Stimulated activated CD4-positive, alpha-beta T cell treated with anti-CD3 and anti-CD28 coated beads, Interleukin-15, amount 100 ng/mL, for 1 hour (primary cell): ENCODE measurements at places on chromosomes 13 and 19.

DNA sequence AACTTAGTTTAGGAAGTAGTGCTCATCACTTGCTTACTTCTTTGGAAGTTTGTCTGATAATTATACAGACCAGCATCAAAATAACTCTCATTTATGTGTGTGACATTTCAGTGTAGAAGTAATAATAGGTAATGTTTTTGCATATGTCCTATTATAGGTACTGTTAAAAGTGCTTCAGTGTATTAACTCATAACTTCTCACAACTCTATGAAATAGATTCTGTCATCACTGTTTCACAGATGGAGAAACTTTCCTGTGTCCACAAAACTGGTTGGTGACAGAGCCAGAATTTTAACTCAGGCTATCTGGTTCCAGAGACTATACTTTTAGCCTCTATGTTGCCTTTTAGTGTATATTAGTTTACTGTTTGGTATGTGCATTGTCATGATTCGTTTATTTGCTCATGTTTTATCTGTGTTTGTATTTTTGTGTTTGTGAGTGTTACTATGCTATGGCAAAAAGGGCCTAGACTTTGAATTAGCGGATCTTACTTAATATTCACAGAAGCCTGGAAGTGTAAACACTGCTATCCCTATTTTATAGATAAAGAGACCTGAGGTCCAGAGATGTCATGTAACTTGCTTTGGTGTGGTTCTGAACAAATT is 12.7 kb downstream of the LPAR6 start:
- DNase-seq, result no peak

GRCh38 chr13:32203221-32203620 is 111.9 kb downstream of the ZAR1L start:
- no peak for DNase-seq

GRCh38 chr13:84208246-84208910 is 326.1 kb upstream of the SLITRK1 start:
- no peak for DNase-seq

DNA sequence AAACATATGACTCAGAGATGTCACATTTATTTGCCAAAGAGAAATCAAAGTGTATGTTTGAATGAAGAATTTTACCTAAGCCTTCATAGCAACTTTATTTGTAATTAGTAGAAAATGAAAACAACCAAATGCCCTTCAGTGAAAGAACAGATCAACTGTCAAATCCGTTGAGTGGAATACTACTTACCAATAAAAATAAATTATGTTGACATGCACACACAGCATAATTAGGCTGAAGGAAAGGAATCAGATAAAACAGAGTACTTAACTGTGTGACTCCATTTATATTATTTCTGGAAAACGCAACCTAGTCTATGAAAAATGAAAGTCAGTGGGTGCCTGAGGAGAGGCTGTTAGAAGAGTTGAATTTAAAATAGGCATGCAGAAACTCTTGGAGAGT is 1034.6 kb upstream of the PCDH9 start:
- no peak for DNase-seq

- DNase-seq, result no peak
These were observed 58.3 kb downstream of the CACNA1A start for GRCh38 chr19:13447978-13448377.

DNA sequence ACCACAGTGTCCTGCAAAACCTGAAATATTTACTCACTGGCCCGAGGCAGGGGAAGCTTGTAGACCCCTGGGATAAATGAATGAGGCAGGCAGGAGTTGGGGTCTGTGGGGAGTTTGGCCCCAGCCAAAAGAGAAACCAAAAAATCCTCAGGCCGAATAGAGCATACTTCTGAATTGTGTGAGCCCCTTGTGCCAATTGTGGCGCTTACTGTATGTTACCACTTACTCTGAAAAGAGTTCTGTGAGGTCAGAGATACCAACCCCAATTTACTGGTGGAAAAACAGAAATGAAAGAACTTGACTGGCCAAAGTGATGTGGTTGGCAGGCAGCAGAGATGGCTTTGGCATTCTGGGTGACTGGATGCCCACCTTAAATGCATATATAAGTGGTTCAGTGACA is 6.9 kb downstream of the CARM1 start:
- no peak for DNase-seq

GRCh38 chr13:109977212-109977968 is 191.0 kb upstream of the IRS2 start:
- no peak for DNase-seq

GRCh38 chr13:114043421-114044053 is 69.7 kb upstream of the C13orf46 start:
- no peak for DNase-seq

GRCh38 chr19:12649941-12650340 is 16.6 kb downstream of the MAN2B1 start:
- no peak for DNase-seq

DNA sequence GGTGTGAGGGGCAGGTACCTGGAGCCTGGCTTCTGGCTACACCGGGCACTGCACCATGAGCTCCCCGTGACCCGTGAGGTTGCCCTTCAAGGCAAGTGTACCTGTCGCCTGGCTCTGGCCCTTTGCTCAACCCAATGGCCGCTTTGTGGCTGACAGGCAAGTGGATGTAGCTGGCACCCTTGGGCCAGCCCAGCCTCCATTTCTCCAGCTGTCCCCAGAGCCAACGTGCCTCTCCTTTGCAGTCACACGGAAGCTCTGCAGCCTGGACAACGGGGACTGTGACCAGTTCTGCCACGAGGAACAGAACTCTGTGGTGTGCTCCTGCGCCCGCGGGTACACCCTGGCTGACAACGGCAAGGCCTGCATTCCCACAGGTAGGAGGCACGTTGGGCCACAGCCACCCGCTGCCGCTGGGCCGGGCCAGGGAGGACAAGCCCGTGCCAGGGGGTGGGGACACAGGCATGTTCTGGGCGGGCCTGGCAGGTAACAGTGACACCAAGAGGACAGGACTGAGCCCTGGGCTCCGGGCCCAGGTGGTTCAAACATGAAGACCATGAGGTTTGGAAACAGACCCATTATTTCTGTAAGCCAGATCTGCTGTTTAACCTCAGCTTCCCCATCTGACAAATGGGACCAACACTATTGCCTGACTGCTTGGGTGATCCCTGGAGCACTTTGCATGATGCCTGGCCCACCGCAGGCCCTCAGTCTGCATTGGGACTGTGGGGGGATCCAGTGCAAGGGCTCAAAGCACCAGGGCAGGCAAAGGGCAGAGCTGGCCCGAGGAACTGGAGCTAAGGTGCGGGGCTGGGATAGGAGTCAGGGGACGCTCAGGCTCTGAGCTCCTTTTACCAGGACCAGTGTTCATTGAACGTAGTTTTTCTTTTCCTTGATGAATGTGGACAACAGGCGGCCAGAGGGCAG is 17.5 kb upstream of the PROZ start:
- DNase-seq, result no peak

- no peak for DNase-seq
These were observed 715.7 kb downstream of the SLITRK1 start for GRCh38 chr13:83166550-83166949.

DNA sequence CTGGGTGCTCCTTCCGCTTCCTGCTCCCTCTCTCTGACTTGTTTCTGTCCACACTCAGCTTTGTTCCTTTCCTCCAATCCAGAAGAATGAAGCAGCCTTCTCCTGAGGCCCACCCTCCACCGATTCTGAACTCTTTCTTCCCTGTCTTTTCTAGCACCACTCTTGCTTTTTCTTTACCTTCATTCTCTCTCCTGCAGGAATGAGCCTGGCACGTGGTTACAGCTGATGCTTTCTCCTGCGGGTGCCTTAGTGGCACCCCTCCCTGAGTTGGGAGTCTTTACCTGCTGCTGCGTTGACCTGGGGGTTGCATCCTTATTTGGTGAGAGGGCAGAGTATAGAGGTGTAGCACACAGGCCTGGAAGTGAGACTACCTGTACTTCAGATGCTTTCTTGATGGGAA is 6.2 kb downstream of the UBAC2 start:
- DNase-seq, result no peak

GRCh38 chr19:3250675-3251074 is 26.2 kb downstream of the CELF5 start:
- no peak for DNase-seq
